ENCODE measurements at places on chromosomes 3 and 15.

DNA sequence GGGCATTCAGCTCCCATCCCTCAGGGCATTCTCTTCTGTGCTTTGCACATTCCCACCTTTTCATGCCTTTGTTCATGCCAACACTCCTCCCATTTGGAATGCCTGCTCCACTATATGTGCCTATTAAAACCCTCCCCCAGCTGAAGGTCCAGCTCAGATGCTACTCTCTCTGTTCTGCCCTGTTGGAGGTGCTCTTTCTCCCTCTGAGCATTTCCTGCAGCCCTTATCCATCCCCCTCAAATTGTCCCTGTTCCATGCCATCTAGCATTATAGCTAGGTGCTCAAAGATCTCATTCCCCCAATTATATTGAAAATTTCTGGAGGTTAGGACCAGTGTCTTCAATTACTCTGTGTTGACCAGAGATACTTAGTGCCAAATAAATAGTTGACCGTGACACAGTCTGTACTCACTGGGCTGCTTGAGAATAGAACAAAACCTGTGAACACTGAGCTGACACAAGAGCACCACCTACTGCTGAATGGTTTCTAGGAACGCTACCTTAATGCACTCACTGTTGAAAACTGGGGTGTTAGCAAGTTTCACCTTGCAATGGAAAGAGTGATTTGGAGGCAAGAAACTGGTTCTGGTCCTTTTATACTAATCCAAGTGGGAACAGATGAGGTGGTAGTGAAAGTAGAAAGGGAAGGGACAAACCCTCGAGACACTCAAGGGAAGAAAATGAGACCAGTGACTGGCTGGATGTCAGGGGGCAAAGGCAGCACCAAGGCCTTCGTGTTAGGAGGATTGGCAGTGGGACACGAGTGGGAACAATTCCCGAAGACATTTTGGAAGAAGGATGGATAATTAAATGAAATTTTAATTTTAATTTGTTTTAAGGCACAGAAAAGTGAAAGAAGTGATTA lies 289.8 kb upstream of the ROPN1 start:
- DNase-seq = no peak

DNA sequence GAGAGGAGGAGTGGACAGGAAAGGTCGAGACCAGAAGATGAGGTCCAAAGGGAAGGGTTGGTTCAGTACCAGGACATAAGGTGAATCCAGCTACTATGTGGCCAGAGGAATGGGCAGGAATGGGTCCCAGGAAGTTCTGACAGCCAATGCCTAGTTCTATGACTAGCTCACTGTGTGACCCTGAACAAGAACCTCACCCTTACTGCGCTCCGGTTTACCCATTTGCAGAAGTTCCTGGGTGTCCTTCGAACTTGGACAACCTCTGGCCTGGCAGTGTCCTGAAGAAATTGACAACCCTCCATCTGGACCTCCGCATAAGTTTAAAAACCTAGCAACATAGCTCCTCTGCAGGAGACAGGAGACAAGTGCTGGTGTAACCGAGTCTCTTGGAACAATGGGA lies 12.2 kb upstream of the PSTPIP1 start:
- DNase-seq = no peak

DNA sequence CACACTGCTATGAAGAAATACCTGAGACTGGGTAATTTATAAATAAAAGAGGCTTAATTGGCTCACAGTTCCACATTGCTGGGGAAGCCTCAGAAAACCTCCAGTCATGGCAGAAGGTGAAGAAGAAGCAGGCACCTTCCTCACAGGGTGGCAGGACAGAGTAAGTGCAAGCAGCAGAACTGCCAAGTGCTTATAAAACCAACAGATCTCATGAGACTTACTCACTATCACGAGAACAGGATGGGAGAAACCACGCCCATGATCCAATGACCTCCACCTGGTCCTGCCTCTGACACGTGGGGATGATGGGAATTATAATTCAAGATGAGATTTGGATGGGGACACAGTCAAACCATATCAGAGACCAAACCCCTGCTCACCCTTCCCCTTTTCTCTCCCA lies 75.0 kb downstream of the TRIM69 start:
- no peak for DNase-seq

DNA sequence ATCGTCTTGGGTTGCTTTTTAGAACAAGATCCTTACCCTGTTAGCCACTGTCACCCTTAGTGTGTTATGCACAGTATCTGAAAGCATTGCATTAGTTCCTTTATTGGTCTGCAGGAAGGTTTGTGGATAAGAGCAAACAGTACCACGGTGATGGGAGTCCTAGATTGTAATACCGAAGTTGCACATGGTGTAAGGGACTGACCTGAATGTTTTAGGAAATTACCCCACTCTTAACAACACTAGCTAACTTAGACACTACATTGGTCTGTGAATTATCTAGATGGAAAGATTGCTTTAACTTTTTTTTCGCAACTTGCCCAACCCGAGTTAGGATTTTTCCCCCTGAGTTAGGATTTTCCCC lies 1.3 kb downstream of the STT3B start:
- no peak for DNase-seq

GRCh38 chr3:59456852-59457485 lies 407.1 kb upstream of the CFAP20DC start:
- DNase-seq = no peak

DNA sequence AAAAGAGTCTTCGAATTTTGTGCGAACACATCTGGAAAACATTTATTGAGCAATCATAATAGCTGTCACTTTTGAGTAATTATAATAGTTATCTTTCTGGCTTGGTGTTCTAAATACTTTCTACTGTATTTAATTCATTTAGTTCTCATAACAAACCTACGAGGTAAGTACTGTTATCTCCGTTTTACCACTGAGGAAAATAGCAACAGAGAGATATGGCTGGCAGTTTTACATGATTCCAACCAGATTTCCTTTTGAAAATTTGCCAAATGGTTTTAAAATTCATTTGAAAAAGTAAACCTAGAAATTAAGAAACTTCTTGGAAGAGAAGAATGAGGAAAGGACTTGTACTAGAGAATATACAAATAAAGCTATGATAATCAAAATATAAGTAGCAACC lies 37.3 kb upstream of the MGA start:
- DNase-seq = no peak

DNA sequence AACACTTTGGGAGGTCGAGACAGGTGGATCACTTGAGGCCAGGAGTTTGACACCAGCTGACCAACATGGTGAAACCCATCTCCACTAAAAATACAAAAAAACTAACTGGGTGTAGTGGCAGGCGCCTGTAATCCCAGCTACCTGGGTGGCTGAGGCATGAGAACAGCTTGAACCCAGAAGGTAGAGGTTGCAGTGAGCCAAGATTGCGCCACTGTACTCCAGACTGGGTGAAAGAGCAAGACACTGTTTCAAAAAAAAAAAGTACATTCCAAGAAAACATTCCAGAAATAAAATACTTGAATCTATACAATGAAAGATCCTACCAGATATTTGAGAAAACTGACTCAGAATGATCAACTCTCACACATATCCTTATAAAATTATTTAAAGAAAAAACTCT lies 30.4 kb downstream of the TFDP2 start:
- DNase-seq = no peak

- no peak for DNase-seq
Measured at GRCh38 chr15:73602446-73602843, 30.7 kb downstream of the NPTN start.

- DNase-seq = no peak
Measured at GRCh38 chr3:49238274-49239127, 38.5 kb downstream of the C3orf62 start.

DNA sequence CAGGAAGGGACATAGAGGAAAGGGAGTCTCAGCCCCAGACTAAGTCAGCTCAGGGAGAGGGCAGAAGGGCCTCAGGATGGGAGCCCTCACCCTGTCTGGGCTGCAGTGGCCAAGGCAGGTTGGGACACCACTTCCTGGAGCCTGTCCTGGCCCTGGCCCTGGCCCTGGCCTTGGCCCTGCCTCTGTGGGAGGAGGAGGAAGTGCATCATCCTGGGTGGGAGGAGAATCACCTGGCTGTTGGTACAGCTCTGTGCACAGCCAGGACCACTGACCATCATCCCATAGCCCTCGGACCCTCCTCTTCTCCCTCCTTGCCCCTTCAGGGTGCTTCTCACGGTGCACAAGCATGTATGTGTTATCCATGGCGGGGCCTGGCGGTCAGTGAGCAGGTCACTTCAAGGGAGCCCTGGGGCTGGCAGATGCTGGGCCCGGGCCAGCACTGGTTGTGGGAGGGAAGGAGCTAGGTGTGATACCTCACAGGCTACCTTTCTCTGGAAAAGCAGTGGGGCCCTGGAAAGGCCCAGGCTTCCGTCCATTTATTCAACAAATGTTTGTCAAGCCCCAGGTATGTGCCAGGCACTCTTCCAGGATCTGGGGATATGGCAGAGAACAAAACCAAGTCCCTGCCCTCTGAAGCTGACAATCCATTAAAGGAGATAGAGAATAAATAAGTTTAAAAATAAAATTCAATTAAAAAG lies 8.2 kb upstream of the APEH start:
- DNase-seq = no peak

DNA sequence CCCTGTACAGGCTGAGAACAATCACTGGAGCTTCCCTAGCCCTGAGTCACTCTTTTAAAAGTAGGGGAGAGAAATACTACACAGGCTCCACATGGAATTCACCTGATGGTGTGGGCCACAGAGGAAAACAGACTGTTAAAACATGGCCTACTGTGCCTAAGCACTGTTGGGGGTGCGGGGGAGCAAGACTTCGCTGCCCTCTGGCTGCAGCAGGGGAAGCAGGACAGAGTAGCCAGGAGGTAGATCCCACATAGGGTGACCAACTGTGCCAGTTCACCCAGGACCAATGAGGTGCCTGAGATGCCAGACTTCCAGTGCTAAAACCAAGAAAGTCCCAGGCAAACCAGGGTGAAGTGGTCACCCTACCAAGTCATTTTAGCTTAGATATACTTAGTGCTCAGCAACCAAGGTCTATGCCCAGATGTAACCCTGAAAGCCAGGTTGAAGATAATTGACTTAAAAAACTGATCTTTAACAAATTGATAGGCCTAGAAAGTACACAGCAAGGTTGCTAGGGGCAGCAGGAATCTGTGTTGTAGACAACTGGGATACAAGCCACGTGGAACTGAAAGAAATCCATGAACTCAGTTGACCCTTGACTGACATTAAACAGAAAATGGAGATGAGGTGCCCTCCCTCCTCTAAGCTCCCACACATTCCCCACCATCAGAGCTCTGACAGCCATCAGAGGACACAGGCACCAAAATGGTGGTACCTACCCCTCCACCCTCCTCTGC lies 344.2 kb upstream of the PPP2R3A start:
- DNase-seq = no peak

DNA sequence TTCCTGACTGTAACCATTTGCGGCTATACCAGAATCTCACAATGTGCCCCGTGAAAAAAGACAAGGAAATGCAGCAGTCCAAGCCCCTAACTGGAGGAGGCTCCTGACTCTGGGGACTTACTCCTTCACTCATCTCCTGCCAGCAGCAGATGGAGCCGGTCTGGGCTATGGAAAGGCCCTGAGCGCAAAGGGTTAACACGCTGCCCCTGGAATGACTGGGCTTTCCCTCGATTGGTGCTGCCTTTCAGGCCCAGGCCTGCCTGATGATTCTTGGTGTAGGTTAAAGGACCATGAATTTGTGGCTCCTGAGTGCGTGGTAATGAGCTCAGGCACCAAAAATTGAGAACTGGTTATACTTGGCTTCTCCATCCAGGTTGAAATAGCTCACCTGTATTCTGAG lies 42.3 kb upstream of the GALNT15 start:
- DNase-seq = no peak

DNA sequence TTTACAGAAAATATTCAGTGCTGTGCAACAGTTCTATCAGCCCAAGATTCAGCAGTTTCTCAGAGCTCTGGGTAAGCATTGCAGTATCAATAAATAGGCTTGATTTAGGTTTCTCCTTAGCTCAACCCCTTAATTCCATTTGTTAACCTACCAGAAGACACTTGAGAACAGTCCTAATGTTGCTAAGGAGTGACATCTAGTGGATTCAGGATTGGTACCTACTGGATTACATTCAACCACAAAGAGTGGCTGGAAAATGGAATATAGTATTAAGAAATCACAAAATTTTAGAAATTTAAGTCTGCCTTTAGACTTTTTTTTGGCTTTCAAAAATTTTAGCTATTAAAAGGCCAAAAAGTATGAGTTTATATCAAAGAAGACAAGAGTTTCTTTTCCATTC lies 34.7 kb downstream of the POLG start:
- no peak for DNase-seq

GRCh38 chr15:81311752-81312464 lies 12.0 kb downstream of the STARD5 start:
- no peak for DNase-seq

DNA sequence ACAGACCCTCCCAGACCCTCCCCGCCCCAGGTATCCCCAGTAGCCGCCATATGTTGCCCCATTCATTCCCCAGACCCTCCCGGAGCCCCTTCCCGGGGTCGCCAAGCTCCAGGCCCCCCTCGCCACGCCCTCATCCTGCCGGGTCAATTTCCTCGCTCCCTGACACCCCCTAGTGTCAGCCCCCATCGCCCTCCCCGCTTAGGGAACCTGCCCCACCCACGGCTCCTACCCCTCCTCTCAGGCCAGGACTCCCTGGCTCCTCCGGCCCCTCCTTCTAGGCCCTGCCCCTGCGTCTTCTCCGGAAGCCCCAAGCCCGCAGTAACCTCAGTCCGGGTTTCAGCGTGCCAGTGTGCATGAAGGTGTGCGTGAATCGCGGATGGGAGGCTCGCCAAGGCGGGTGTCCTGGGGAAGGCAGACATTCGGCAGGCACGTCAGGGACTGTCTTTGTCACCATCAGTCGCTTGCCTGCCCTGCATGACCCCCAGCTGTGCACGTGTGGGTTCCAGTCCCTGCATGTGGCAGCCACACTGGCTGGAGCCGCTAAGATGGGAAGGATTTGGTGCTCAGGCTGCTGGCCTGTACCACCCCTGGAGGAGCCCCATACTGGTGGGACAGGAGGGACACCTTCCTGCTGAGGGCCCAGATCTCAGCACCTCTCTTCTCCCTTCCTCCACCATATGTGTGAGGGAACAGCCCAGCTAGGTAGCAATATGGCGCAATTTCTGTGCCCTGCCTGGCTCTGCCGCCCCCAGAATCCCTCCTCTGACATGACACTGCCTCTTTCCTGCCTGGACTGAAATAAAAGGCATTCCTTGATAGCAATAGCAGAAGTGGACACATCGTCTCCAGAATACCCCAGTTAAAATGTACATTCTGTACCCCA lies 693 bp downstream of the DISP2 start:
- DNase-seq = no peak

DNA sequence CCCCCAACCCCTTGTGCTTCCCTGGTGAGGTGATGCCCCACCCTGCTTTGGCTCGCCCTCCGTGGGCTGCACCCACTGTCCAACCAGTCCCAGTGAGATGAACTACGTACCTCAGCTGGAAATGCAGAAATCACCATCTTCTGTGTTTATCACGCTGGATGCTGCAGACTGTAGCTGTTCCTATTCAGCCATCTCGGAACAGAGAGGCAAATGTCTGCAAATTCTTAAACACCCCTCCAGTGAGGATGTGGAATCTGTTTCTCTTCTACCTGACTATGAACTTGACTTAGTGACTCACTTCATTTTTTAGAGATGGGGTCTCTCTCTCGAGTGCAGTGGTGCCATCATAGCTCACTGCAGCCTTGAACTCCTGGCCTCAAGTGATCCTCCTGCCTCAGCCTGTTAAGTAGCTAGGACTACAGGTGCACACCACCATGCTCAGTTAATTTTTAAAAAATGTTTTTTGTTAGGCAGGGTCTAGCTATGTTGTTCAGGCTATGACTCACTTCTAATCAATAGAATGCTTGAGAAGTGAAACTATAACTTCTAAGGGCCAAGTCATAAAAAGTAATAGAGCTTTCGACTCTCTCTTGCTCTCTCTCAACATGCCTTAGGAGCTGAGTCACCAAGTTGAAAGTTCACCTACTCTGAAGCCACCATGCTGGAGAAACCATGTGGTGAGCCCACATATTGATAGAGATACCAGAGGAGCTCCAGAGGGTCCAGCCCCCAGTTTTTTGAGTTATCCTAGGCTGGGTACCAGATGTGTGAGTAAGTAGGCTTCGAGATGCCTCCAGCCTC lies 11.5 kb upstream of the PARP14 start:
- no peak for DNase-seq

Data from stimulated activated CD4-positive, alpha-beta T cell treated with anti-CD3 and anti-CD28 coated beads, TNF-alpha, amount 100 ng/mL, for 1 hour (primary cell).